ENCODE measurements at places on chromosomes 7 and 10. TPM values are rescaled to one million over a fixed set of nuclear protein-coding genes. Genes with fewer than 3 reads are reported as not detected.

DNA sequence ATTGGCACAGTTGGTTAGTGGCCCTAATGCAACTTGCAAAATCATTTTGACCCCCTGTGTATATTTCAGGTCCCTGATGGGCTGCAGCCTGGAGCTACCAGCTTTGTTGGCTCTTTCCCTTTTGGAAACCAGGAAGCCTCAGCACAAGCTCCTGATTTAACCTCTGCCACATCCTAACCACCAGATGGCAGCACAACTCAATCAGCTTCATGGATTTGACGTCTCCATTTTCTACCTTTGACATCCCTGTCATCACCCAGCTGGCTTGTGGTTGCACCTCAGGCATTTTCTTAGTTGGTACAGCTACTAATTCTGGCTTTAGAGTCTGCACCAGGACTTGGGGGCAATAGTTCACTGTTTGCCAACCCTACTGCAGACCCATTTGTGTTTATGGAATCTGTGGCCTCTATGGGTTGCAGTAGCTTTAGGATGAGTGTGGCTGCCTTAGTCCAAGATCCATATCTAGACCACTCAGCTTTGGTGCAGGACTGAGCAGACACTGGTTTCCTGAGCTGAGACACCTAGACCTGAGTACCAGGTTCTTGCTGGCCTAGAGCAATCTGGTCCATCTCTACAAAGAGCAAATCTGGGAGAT is 456.2 kb downstream of the REEP3 start:
- ATAC-seq, result peak; percentile 33

- no peak for ATAC-seq
Observed at GRCh38 chr10:9869205-9869604, 1148.5 kb upstream of the CELF2 start.

The SRRT gene
- total RNA-seq, result 208 TPM

DNA sequence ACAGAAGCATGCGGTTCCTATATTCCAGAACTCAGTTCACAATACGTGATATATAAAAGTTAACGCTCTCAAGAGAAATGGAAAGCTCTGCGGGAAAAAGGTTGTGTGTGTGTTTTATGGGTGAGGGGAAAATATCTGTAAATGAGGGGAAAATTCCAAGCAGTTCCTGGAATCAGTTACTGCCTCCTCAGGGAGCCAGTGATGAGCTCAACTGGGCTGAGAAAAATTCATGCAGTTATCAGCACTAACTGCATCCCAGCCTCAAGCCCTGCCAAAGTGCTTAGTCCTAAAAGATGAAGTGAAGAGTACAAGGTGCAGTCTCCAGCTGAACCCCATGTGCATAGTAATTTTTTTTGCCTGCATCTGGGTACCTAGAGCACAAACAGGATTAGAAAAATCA is 191.9 kb downstream of the CDK14 start:
- no peak for ATAC-seq

- no peak for ATAC-seq
Observed at GRCh38 chr7:101816595-101817470, 593 bp upstream of the CUX1 start.

DNA sequence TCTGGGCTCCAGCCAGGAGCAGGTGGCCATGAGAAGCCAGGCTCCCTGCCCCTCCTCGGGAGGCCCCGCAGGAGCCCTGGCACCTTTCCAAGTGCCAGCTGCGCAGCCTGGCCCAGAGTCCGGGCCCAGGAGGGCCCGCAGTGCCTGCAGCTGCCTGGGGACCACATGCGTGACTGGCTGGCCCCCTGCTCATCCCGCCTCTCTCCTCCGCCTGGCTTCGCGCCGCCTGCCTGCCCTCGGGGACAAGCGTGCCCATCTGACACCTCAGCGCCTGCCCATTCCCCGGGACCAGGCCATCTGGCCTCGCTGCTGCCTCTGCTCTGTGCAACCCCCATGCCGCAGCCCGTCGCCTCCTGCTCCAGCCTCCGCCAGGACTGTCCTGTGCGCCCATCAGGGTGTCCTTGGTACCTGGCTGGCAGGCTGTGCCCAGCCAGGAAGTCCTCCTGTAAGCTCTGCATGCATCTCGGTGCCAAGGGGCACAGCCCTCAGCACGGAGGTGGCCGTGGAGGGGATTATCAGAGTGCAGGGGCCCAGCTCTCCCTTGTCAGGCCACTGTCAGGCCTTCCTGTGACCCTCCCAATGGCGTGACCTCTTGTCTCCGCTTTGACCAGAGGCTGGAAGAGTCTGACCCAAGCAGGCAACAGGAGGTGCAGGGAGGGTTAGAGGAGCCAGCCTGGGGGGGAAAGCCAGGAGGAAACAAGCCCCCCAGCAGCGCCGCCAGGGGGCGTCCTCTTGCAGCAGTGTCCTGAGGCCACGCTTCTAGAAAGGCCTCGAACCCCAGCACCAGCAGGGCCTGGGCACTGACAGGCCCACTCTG is 50.5 kb downstream of the TMEM209 start:
- no peak for ATAC-seq

GRCh38 chr10:103278862-103279298 is 1.9 kb downstream of the INA start:
- ATAC-seq, result no peak

- ATAC-seq, result no peak
Observed at GRCh38 chr7:138618933-138619332, 82.2 kb downstream of the SVOPL start.

The AZGP1 gene
- 0.43 TPM for total RNA-seq

DNA sequence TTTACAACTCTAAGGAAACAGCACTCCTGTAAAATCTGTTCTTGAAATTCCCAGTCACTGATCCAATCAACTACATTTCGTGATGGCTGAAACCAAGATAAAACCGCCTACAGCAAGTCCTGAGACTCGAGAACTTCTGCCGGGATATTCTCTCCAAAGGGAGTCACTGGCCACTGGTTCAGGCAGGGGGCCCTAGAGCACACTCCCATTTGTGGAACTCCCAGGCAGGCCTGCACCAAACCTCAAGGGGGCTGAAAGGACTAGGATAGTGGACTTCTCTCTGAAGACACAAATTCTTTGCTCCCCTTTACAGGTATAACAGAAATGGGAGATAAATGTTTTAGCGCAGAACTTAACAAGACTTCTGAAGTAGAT is 16.3 kb downstream of the CYTH3 start:
- ATAC-seq, result no peak

The HMX3 gene
- total RNA-seq, result 0.21 TPM

GRCh38 chr10:77846718-77847311 is 79.7 kb downstream of the DLG5 start:
- peak; percentile 77 for ATAC-seq

The SP8 gene
- total RNA-seq, result not detected

The MYH16 gene
- not detected for total RNA-seq

- ATAC-seq, result no peak
Observed at GRCh38 chr7:35516498-35516897, 178.4 kb downstream of the HERPUD2 start.

The HOXA1 gene
- 0.39 TPM for total RNA-seq

- no peak for ATAC-seq
Observed at GRCh38 chr10:4315551-4315950, 510.5 kb upstream of the AKR1E2 start.

The PHTF2 gene
- total RNA-seq, result 66.1 TPM

DNA sequence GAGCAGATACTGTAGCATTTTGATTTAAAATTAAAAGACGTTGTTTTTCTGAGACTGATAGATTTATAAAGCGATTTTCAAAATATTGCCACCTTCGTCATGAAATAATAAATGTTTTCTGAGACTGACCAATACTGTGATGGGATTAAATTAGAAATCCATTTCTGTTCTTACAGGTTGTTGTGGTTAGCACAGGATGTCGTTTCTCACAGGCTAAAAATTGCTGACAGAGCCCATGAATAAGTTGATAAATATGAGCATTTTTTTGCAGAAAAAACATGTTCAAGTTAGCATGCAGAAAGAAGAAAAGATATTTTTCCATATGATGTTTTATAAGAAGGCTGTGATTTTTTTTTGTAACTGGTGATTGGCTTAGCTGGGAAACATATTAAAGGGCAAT is 66.8 kb downstream of the POU6F2 start:
- ATAC-seq, result no peak

The IFIT2 gene
- 2.0 TPM for total RNA-seq

DNA sequence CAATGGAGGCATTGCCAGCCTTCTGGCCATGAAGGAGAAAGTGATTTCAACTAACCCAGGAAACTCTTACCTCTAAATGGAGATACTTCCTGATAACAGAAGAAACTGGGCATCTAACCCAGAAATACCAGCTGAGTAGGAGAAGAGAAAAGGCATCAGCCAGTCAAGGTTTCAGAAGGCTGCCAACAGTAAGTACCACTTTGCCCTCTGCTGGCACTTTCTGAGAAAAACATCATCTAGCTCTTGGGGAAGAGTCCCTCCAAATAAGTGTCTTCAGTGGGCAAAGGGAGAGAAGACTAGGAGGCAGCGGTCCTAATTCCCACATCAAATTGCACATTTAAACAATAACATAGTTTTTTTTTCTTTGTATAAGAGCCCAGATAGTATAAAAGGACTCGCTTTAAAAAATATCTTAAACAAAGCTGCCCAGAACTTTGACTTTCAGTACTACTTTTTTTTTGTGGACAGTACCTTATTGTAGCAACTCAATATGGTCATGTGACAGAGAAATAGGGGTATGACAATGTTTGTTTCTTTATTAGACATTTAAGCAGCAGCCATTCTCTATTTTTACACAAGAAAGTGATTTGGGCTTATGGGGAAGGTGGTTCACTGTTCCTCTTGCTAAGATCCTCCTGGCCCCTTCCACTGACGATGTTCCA is 157.3 kb downstream of the CTTNBP2 start:
- ATAC-seq, result no peak

The NODAL gene
- not detected for total RNA-seq

The NPC1L1 gene
- total RNA-seq, result 0.32 TPM

The PNLIPRP3 gene
- not detected for total RNA-seq

DNA sequence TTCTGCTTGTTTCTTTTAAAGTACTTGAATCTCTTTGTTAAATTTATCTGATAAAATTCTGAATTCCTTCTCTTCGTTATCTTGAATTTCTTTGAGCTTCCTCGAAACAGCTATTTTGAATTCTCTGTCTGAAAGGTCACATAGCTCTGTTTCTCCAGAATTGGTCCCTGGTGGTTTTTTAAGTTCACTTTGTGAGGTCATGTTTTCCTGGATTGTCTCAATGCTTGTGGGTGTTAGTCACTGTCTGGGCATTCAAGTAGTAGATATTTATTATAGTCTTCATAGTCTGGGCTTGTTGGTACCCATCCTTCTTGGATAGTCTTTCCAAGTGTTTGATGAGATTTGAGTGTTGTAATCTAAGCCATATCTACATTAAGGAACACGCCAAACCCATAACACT is 1060.6 kb downstream of the LRMDA start:
- no peak for ATAC-seq

The TUBAL3 gene
- total RNA-seq, result not detected

All from activated T-helper 17 cell treated with anti-CD3 and anti-CD28 coated beads, Interleukin-2, amount 50 U/mL, for 72 hours (primary cell).